ENCODE measurements at places on chromosomes 1 and 21. TPM values are rescaled to one million over a fixed set of nuclear protein-coding genes. Genes with fewer than 3 reads are reported as not detected.

GRCh38 chr1:91582431-91582921 lies 81.8 kb downstream of the CDC7 start:
- no peaks in the 10 kb centered on the region for H3K36me3 ChIP-seq
- H3K27ac ChIP-seq = no peak overlapping the region
- H3K4me3 ChIP-seq = no peak overlapping the region
- peaks cover 18% of the 10 kb centered on the region for H3K4me1 ChIP-seq
- DNase-seq = no peak

- no peak overlapping the region for H3K27ac ChIP-seq
- no peak for DNase-seq
- no peaks in the 10 kb centered on the region for H3K36me3 ChIP-seq
- peaks cover 10% of the 10 kb centered on the region for H3K4me1 ChIP-seq
- H3K4me3 ChIP-seq = no peak overlapping the region
Observed at GRCh38 chr1:25117233-25117823, 115.0 kb downstream of the SYF2 start.

DNA sequence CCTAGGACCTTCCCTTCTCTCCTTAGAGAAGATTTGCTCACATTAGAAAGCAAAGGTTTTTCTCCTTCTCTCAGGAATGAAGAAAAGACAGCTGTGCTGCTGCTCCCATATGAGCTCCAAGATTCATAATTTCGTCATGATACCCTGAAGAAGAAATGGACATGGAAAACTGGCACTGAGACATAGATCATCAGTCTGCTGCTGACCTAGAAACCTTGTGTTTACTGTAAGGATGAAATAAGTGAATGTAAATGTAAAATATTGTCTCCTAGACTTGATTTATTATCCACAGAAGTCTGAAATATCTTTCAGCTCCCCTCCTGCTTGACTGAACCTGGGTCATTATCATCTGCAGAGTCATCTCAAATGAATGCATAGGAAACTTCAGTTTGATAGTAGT lies 77.9 kb downstream of the ZC3H11B start:
- no peaks in the 10 kb centered on the region for H3K4me1 ChIP-seq
- no peak overlapping the region for H3K27ac ChIP-seq
- DNase-seq = no peak
- no peaks in the 10 kb centered on the region for H3K36me3 ChIP-seq
- H3K27me3 ChIP-seq = no peaks in the 10 kb centered on the region

GRCh38 chr1:58884706-58885661 lies 101.1 kb upstream of the JUN start:
- H3K36me3 ChIP-seq = no peaks in the 10 kb centered on the region
- no peaks in the 10 kb centered on the region for H3K27me3 ChIP-seq
- peak overlapping the region; percentile 31 for H3K27ac ChIP-seq
- no peak for DNase-seq
- H3K4me1 ChIP-seq = peaks cover 43% of the 10 kb centered on the region

The APP gene
- 7.8 TPM for total RNA-seq

The SH2D5 gene
- not detected for total RNA-seq

The C1QA gene
- 3.9 TPM for total RNA-seq

All from natural killer cell (primary cell).